ENCODE measurements at places on chromosomes 6 and 20. TPM values are rescaled to one million over a fixed set of nuclear protein-coding genes. Genes with fewer than 3 reads are reported as not detected.

Gene CCN2
- total RNA-seq = not detected

Gene ZBTB46
- total RNA-seq = 0.38 TPM

Gene SEL1L2
- total RNA-seq = not detected

Gene NKX2-2
- total RNA-seq = not detected

Gene SLC26A8
- not detected for total RNA-seq

Gene FHL5
- total RNA-seq = not detected

DNA sequence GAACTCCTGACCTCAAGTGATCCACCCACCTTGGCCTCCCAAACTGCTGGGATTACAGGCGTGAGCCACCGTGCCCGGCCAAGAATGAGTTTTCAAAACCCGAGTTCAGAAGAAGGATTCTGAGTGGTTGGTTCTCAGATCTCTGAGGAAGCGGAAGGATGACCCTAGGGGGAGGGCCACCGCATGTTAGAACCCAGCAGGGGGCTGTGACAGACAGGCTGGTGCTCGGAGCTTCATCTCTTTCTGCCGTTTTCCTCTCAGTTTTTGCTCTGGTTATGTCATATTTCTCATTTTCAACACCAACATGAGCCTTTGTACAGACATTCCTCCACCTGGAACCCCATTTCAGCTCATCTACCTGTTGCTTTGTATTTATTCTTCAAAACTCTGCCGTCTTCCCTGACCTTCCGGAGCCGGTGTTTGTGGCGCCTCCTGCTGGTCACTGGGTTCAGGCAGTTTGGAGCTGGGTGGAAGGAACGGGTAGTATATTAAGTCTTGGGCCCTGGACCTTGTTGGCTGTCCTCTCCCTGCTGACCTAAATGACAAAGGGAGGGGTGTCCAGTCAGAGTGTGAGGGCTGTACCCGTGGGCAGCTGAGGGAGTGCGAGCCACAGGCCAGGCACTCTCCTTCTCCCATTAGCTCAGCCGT is at the start of gene DEFB123:
DEFB123 (plus strand) TSS at position 621 of the 648 bp plus-strand sequence. CDS start 67 bp downstream, outside the sequence.
- DNase-seq = peak; percentile 15
- H3K4me3 ChIP-seq = no peak within 1 kb of the TSS
- H3K4me1 ChIP-seq = no peaks in the 10 kb centered on the region
- no peak within 1 kb of the TSS for H3K27ac ChIP-seq
- H3K27me3 ChIP-seq = no peaks in the 10 kb centered on the region

- H3K27ac ChIP-seq = peak overlapping the region; percentile 90
- peaks cover 2% of the 10 kb centered on the region for H3K36me3 ChIP-seq
- H3K4me3 ChIP-seq = peak overlapping the region; percentile 73
- H3K27me3 ChIP-seq = no peaks in the 10 kb centered on the region
- peak; percentile 97 for DNase-seq
Observed at GRCh38 chr6:26017632-26017966, 55.0 kb downstream of the TRIM38 start.

GRCh38 chr6:114327074-114327473 is 15.7 kb downstream of the HS3ST5 start:
- H3K36me3 ChIP-seq = no peaks in the 10 kb centered on the region
- no peak for DNase-seq
- no peaks in the 10 kb centered on the region for H3K4me1 ChIP-seq
- peaks cover 1% of the 10 kb centered on the region for H3K27me3 ChIP-seq

DNA sequence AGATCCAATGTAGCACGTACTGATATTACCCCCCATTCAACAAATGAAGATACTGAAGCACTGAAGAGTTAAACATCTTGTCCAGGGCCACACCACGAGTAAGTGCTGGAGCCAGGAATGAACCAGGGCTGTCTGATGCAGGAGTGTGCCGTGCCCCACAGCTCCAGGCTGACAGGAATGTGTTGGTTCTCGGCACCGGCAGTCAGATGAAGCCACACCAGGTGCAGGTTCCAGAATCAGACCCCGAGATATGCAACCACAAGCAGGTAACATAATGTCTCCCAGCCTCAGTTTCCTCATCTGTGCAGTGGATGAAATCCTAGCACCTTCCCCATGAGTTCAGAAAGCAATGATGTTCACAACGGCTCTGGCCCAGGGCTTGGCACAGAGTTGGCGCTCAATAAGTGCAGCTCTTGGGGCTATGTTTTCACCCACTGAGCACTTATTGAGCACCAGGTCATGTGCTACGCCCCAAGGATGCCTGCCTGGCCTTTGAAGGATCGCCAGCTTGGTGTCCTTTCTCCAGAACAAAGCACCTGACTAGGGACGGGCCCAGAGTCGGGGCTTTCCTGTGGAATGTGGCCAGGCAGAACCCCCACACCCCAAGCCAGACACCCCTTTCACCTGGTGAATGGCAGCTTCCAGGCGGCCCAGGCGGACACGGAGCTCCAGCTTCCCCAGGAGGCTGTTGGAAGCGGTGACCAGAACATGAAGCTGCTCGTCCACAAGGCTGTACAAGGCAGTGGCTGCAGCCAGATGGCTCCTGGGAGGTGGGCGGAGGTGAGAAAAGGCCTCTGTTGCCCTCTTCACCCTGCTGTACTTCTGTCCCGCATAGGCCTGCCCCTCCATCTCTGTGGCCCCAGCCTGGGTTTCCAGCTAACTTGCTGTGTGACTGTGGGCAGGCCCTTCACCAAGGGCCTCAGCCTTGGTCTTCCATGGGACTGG is 41.3 kb downstream of the KIAA1755 start:
- no peak for DNase-seq
- H3K4me1 ChIP-seq = no peaks in the 10 kb centered on the region
- H3K27me3 ChIP-seq = no peaks in the 10 kb centered on the region
- no peaks in the 10 kb centered on the region for H3K36me3 ChIP-seq
- no peak overlapping the region for H3K4me3 ChIP-seq

DNA sequence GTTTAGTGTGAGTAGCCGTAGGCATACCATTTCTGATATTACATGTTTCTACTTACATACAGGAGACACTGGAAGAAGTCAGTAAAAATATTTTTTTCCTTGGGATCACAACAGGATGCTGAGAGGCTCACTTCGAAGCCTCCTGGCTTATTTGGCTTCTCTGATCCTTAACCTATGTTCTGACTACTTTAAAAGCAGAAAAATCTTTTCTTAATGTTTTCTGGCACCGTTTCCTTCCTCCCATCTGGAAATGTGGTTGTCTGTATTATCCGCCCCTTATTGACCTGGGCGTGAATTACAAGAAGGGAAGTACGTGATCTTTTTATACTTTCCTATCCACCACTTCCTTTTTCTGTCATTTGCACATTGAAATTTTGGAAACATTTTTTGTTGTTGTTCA is 379.6 kb downstream of the COL12A1 start:
- no peak overlapping the region for H3K27ac ChIP-seq
- no peak for DNase-seq
- no peaks in the 10 kb centered on the region for H3K36me3 ChIP-seq
- no peak overlapping the region for H3K4me3 ChIP-seq

DNA sequence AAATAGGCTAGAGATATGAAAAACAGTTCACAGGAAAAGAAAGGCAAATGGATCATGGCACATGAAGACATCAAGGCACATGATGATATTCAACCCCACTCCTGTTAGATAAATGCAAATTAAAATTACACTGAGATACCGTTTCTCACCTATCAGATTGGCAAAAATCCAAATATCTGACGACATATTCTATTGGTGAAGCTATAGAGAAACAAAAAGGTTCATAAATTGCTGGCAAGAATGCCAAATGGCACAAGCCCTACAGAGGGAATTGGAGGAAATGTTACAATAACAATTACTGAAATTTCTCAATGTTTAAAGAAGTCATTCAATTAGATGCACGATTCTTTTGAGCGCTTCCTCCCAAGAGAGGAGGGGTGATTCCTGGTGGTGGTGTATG is 45.3 kb upstream of the DSN1 start:
- DNase-seq = no peak
- H3K27ac ChIP-seq = no peak overlapping the region
- H3K4me3 ChIP-seq = no peak overlapping the region
- H3K27me3 ChIP-seq = no peaks in the 10 kb centered on the region
- H3K4me1 ChIP-seq = no peaks in the 10 kb centered on the region
- H3K36me3 ChIP-seq = no peaks in the 10 kb centered on the region

DNA sequence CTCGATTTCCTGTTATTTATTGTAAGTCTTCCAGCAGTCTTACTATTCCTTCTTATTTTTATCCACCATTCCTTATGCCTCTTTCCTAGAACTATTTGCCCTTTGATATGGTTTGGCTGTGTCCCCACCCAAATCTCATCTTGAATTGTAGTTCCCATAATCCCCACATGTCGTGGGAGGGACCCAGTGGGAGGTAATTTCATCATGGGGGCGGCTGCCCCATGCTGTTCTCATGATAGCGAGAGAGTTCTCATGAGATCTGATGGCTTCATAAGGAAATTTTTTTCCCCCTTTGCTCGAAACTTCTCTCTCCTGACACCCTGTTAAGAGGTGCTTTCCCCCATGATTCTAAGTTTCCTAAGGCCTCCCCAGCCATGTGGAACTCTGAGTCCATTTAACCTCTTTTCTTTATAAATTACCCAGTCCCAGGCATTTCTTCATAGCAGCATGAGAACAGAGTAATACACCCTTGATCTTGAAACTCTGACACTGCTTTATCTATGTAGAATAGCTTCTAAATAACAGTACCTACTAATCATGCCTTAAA is 48.8 kb downstream of the PLN start:
- peak; percentile 13 for DNase-seq
- H3K27ac ChIP-seq = peak overlapping the region; percentile 78
- peaks cover 45% of the 10 kb centered on the region for H3K4me1 ChIP-seq

- H3K27ac ChIP-seq = peak overlapping the region; percentile 55
- H3K4me3 ChIP-seq = peak overlapping the region; percentile 50
- H3K4me1 ChIP-seq = peaks cover 22% of the 10 kb centered on the region
- DNase-seq = peak; percentile 36
- H3K36me3 ChIP-seq = no peaks in the 10 kb centered on the region
Observed at GRCh38 chr6:167153521-167153959, 4.2 kb downstream of the GPR31 start.

DNA sequence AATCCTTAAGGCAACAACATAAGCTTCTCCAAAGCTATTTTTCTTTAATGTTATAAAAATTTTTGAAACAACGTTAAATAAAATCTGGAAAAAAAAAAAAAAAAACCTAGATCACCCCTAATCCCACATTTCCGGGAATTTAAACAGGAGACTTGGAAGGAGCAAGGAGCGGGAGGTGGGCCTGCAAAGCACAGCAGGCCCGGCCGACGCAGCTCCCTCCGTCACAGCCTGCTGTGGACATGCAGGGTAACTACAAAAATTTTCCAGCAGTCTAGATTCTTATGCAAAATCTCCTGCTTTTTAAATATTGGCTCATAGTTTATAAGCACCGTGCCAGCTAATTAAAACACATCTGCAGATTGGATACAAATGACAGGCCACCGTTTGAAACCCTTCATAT is 23.5 kb downstream of the FOXF2 start:
- no peak overlapping the region for H3K4me3 ChIP-seq
- H3K27me3 ChIP-seq = peaks cover 8% of the 10 kb centered on the region
- no peaks in the 10 kb centered on the region for H3K36me3 ChIP-seq

DNA sequence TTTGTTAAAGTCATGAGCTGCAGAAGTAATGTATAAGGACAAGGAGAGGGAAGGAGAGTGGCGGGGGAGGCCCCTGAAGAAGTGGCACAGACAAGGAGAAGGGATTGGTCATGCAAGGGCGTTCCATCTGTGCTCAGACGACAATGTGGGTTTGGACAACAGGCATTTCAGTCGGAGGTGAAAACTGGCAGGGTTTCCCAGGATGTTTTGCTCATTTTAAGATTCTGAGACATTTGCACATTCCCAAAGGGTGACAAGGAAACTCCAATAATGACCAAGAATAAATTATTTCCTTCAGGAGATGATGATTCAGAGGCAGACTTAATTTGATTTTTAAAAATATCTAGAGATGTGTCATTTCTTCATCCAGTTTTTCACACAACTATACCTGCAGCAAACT is 181.8 kb downstream of the HIVEP2 start:
- peaks cover 48% of the 10 kb centered on the region for H3K4me1 ChIP-seq
- peak overlapping the region; percentile 27 for H3K27ac ChIP-seq
- H3K36me3 ChIP-seq = peaks cover 78% of the 10 kb centered on the region
- no peaks in the 10 kb centered on the region for H3K27me3 ChIP-seq
- no peak for DNase-seq

DNA sequence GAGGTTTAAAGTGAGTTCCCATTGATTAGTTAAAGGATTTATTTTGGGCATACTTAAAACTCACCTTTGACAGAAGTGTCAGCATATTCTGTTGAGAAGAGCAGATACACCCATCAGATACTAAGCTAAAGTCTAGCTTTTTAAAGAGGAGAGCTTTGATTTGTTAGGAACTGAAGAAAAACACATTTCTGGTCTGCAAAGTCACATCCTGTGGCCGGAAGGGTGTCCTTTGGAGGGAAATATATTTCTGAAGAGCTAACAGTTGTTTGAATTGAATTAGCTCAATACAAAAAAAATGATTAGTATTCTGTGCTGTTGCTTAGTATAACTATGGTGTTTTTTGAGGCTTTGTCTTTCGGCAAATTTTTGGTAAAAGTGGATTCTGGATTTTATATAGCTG is 302.7 kb downstream of the RFPL4B start:
- DNase-seq = no peak
- no peaks in the 10 kb centered on the region for H3K36me3 ChIP-seq
- H3K4me1 ChIP-seq = no peaks in the 10 kb centered on the region
- H3K27ac ChIP-seq = no peak overlapping the region
- no peak overlapping the region for H3K4me3 ChIP-seq

DNA sequence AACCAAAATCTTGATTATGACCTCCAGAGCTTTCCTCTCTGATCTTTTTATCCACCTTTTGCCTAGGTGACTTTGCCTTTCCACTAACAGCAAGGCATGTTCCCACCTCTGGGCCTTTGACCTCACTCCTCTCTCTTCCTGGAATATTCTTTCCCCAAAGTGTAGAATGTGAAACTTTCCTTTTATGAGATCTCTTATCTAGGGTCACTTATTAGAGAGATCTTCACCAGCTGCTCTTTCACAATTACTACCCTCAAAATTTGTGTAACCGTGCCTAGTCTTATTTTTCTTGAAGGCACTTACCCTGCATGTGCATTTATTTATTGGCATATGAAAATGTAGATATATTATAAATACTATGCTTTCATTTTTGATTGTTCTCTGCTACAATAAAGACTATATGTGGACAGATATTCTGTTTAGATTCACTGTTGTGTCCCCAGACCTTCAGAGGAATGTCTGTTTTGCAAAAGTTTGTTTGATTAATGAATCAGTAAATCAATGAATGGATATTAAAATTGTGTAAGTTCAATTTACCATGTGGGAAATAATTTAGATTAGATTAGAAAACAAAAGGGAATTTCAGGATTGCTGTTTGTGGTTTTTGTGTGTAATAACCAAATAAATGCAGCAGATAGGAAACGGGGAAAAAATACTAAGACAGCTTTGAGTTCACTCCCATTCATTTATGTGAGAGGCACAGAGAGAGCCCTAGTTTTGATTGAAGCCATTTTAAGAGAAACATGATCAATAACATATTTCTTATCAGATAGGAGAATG is 207.0 kb downstream of the ADGB start:
- no peaks in the 10 kb centered on the region for H3K4me1 ChIP-seq
- no peak overlapping the region for H3K27ac ChIP-seq
- H3K36me3 ChIP-seq = no peaks in the 10 kb centered on the region
- no peak overlapping the region for H3K4me3 ChIP-seq
- peaks cover 3% of the 10 kb centered on the region for H3K27me3 ChIP-seq

DNA sequence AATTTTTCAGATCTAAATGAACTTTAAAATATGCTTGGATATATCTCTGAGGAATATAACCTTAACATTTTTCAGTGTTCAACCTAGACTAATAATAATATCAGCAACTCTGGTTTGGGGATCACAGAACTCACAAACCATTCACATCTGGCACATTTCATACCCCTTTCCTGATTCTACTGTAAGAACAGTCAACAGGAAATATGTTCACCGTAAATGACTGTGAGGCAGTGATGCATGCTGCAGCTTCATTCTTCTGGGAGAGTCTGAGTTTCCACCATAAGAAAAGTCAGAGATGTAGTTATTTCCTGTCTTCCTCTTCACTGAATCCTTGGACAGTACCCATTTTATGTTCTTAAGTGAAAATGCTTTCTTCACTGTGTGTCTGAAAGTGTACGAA is 134.2 kb upstream of the IFNGR1 start:
- H3K4me1 ChIP-seq = peaks cover 13% of the 10 kb centered on the region
